Naive thymus-derived CD4-positive, alpha-beta T cell (primary cell): ENCODE measurements at places on chromosomes 12 and 14. TPM values are rescaled to one million over a fixed set of nuclear protein-coding genes. Genes with fewer than 3 reads are reported as not detected.

DNA sequence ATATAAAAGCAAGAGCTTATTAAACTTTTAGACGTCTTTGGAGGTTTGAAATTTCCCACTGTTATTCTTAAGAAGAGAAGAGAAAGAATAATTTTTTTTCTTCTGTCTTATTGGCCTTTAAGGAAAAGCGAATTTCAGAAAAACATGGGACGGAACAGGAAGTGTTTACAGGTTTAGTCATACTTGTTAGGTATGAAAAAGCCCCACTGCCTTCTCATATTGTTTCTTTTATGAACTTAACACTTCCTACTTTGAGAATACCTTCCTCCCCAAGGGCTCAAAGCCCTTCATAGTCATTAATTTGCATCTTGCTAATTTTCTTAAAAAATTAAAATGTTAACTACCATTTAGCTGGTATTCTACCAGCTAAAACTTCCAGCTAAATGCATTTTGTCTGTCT, 82.0 kb downstream of the ETV6 start:
- peak; percentile 19 for DNase-seq

DNA sequence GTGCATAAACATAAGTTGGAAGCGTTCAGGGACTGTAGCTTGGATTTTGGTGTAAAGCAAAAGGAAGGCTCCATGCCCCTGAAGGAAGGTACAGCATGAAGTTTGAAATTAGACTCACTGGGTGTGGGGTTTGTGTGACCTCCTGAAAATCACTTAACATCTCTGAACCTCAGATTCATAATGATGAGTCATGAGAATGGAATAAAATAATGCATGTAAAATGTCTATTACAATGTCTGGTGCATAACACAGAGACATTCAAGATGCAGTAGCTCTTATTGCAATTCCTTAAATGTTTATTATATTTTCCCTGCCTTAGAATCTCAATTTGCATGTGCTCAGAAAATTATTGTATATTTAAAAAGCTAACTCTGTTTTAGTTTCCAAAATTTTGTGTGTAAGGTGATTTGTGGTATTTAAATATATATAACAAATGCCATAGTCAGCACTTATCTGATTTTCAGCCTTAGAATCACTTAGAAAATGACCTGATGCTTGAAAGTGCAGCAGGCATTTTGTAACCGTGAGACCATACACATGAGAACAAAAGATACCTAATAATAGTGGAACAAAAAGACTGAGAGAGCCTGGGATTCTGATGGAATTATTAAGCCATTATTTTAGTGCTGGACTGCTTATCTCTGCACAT, 66.3 kb downstream of the E2F7 start:
- no peak for DNase-seq

GRCh38 chr14:79333198-79333546, 878.1 kb downstream of the DIO2 start:
- no peak for DNase-seq

DNA sequence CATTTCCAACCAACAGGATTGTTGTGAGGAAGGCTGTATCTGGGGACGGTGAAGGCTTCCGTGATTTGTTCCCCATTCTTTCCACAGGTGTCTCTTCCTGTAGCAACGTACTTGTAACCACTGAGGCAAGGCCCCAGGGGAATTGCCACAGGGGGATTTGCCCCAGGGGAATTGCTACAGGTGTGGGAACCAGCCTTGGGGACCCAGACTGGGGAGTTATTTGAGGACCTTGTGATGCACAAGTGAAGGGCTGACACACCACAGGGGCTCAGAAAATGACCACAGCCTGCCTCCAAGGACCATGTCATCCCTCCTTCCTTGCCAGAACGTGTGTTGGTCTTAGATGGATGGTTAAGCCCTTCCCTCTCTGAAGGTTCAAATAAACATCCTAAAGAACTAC, 131.4 kb upstream of the RGS6 start:
- DNase-seq: no peak

DNA sequence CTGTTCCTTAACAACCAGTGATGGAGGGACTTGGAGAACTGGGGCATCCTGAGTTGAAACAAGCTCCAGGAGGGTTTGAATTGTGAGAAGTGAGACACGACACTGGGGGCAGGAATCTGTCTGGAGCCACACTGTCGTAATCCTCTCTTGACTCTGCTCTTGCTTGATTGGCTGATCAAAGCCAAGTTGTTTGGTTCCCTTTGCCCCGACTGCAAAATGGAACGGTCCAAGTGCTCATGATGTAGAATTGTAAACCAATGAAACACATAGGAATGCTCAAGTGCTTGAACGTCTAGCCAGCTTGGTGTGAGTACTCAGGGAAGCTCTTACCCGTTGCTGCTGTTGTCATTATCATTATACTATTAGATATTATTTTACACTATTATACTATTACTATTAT, 98.1 kb downstream of the TMEM132C start:
- no peak for DNase-seq

DNA sequence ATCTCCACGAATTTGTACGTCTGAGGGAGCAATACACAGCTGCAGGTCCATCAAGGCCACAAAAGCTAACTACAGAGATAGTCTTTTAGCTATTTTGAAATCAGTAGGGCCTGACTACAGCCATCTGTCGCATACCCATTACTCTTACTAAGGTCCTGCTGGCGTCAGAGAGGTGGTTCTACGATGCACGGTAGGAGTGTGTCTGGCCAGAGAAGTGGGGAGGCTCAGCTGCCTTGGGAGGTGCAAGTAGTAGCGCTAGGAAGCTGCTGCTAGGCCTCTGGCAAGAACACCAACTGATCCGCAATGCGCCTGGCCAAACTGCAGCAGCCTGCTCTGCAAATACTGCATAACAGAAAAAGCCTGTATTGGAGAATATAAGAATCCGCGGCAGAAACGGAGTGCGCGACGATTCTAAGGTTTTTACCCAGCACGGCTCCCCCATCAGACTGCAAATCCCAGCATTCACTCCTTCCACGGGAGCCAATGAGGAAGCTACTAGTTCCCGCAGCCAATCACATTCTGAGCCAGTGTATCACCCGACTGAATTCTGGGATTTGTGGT, 743 bp upstream of the CAND1 start:
- no peak for DNase-seq

DNA sequence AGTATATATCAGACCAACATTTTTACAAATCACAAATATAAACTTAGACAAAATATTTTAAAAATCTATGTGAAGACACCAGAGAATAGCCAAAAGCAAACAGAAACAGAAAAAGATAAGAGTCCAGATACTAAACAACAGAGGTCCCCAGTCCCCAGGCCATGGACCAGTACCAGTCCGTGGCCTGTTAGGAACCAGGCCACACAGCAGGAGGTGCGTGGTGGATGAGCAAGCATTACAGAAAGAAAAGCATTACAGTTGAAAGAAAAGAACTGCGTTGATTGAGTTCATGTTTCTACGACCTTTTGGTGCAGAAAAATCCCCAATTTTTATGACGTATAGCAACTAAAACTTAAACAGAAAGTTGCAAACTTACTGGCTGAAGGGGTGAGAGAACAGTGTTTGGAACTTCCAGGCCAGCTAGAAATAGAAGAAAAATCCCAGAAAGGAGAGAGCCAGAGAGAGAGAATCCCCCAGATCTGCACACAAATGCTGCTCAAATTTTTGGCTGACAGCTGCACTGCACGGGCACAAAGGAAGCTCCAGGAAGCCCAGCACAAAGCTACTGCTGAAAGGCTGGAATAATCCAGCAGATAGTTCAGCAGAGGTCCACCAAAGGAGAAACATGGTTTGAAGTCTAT, 159.6 kb upstream of the C14orf180 start:
- no peak for DNase-seq

- no peak for DNase-seq
Observed at GRCh38 chr14:64387232-64387781, 846 bp upstream of the MTHFD1 start.

DNA sequence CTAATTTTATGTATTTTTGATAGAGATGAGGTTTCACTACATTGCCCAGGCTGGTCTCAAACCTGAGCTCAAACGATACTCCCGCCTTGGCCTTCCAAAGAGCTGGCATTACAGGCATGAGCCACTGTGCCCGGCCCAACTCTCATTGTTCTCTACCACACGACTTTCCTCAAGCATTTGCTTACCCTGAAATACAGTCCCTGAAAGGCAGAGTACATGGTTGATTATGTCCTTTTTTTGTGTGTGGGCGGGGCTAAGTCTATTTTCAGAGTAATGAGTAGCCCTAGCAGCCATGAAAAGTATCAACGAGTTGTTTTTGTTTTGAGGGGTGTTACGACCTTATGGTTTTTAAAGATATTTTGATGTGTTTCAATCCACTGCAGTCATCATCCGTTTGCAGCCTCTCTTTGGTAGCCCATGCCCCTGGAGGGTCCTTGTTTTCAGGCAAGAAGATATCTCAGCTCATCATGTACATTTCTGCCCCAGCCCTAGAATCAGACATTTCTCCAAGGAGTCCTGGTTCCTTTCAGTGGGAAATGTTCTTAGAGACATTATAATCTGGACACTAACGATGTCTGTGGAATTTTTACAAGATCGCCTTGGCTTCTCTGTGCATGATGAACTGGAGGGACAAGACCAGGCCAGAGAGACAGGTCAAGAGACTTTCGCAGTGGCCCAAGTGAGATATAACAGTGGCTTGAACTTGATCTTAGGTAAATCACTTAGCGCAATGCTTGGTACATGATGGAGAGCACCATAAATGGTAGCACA, 8.7 kb downstream of the ACACB start:
- DNase-seq: no peak

DNA sequence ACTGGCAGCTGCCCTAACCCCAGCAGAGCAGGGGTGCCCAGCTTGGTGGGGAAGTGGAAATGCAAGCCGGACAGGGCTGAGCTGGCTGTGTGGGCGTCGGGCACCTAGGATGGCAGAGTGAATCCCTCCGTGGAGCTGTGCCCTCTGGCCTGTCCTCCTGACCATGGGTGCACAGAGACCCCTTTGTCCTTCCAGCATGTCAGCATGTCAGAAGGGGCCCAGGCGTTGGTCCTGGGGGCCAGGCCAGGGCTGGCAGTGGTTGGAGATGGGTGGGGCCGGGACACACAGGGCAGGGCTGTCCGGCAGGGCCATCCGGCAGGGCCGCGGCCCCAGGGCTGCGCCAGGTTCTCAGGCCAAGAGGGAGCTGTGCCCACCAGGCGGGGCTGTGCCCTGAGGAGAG, 8.8 kb upstream of the TEX22 start:
- no peak for DNase-seq

DNA sequence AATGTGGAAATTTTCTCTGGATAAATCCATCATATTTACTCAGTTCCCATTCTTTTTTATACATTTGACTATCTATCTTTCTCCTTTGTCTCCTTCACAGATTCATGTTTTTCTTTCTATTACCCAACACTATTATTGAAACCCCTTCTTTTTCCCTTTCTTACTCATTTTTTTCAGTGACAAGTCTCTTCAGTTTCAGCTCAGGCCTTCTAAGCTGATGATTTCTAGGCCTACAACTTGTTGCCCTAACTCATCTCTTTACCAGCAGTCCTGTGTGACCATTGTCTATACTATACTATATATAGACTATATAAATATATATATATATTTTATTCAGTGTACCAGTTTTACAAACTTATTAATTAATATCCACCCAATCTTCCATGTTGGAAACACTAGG, 31.8 kb downstream of the SLC16A7 start:
- DNase-seq: no peak

Gene OR6C65
- total RNA-seq: not detected

Gene TAS2R31
- total RNA-seq: 2.0 TPM

Gene CD4
- 256 TPM for total RNA-seq

Gene TMEM253
- not detected for total RNA-seq

Gene CHGA
- not detected for total RNA-seq

Gene TSPAN9
- 1.5 TPM for total RNA-seq

Gene CCER1
- total RNA-seq: not detected

Gene KNTC1
- 30.9 TPM for total RNA-seq

Gene PGF
- total RNA-seq: not detected

Gene RNU4-1
- 3,107 and 3,323 TPM in 2 replicates for total RNA-seq

Gene MYH6
- total RNA-seq: not detected

Gene NYNRIN
- total RNA-seq: 0.08 TPM

Gene TNFAIP2
- 5.5 TPM for total RNA-seq
